ENCODE measurements at places on chromosomes 2 and 18.
A peak's percentile ranks its signal among the peaks of the same experiment; 100 is the strongest.

DNA sequence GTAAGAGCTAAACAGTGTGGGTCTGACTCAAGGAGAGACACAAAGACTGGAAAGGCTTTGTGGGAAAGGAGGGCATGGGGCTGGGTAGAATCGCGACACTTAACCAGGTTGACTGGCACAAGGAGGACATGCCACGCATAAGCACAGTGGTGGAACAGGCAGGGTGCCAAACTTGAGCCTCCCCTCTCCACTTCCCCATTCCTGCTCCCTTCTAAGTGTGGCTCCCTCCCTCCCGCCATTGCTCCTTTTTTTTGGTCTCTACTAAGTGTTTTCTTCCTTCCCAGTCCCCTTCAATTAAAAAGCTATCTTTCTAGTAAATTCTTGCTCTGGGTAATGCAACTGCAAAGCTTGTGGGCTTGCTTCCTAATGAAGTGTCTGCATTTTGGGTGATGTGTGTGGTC is 40.3 kb upstream of the ZFP36L2 start:
- no peak for DNase-seq

DNA sequence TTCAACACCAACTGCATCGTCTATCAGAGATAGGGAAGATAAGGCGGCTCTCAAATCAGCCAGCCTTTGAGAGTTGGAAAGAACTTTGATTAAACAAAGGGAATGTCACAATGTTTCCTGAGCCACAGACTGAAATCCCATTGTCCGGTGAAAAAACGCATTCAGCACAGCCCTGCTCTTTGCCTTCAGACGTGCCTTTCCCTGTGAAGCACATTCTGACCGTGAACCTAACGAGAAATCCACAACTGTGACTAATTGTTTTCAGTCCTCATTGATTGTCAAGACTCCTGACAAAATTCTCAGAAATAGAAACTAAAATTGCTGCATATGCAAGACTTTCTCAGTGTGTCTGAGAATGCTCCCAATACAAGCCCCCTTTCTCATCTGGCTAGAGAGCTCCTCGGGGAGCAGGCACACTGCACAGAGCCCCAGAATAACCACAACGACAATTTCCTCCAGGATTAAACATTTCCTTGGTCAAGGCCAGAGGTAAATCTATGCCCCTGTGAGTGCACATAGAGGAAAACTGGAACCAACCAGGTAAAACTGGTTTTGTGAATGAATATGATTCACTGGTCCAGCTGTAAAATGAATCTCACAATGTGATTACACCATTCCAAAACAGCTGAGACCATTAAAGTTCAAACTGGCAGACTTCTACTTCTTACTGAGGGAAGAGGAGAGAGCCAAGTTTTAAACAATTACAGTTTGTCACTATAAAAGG is 561.9 kb upstream of the ID2 start:
- DNase-seq = no peak

GRCh38 chr2:11797846-11798245 is 51.4 kb downstream of the LPIN1 start:
- no peak for DNase-seq

GRCh38 chr2:100741880-100742276 is 78.1 kb upstream of the NPAS2 start:
- DNase-seq = no peak

- DNase-seq = no peak
Observed at GRCh38 chr2:30218814-30219213, 12.5 kb upstream of the LBH start.

DNA sequence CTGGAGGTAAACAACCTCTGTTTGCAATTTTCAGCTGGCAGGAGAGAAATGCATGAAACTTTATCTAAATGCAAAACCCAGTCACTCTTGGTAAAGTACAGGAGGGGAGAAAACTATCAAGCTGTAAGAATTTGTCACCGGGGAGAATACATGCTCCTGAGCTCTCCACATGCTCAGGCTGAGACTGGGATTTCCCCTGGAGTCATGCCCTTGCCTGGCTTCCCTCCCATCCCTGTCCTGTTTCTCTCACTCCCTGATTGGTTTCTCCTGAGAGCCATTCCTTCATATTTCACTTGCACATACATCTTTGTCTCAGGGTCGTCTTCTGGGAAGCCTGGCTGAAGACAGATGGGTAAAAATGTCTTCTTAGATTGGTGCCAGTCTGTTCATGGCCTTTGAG is 52.9 kb upstream of the SPATS2L start:
- no peak for DNase-seq

- no peak for DNase-seq
Observed at GRCh38 chr2:191622374-191623320, 55.3 kb upstream of the NABP1 start.

GRCh38 chr2:226838722-226839121 is 2.9 kb downstream of the RHBDD1 start:
- DNase-seq = no peak

DNA sequence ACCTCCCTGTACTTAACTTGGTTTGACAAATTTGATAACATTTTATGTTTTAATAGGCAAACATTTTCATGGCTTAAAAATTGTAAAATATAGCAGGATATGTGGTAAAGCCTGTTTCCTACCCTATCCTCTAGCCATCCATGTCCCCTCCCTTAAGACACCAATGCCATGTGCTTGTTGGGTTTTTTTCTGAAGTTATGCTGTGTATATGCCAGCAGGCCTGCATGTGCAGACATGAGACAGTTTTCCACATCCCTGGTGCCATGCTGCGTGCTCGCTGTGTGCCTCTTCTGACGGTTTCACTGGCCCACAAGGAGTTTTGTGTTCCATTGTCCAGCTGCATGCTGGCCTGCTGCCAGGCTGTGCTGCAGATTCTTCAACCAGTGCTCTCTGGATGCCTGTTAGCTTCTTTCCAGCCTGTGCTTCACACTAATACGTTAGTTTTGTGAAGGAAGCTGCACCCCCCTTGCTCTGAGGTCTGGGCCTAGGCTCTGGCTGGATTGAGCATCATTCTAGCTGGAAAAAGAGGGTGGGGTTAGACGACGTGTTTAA is 16.9 kb downstream of the INPP4A start:
- DNase-seq = peak; percentile 2

DNA sequence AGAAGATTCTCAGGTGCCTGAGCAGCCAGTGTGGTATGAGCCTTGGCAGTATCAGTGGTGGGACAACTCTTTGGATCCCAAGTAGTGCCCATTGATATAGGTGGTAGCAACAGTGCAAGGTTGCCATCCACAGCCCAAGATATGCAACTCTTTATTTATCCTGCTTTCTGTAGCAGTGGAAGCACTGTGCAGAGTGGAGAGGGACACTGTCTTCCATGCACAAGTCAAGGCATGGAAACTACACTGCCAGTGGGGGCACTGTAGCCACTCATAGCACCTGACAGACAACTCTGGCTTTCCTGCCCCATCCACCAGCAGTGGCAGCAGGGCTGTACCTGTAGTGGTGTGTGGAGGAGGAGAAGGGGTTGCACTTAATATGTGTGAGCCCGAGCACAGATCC is 409.6 kb upstream of the TMEFF2 start:
- DNase-seq = no peak

GRCh38 chr2:5696404-5696944 is 4.3 kb downstream of the SOX11 start:
- DNase-seq = no peak
